ENCODE measurements at places on chromosomes 4 and X. TPM values are rescaled to one million over a fixed set of nuclear protein-coding genes. Genes with fewer than 3 reads are reported as not detected.
A peak's percentile ranks its signal among the peaks of the same experiment; 100 is the strongest.

- peak; percentile 38 for DNase-seq
These were observed 18.2 kb upstream of the ABLIM2 start for GRCh38 chr4:8176547-8177399.

GRCh38 chr4:78032446-78032845 lies 24.7 kb upstream of the FRAS1 start:
- DNase-seq, result no peak

DNA sequence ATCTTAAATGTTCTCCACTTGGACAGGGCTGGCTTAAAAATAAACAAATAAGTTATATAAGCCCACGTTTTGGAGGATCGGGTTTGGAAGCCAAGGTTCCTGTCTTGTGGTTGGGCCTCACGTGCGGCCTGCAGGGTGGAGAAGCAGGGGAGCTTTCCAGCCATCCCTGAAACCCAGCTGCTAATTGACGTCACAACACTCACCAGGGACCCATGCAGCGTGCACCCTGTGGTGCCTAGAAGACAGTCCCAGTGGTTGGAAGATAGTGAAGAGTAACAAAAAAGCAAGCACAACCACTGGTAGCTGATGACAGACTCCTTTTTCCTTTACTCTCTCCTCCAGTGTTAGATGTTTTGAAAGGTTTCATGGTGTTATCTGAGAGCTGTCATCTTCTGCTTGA lies 142.0 kb upstream of the RBPJ start:
- DNase-seq, result no peak

DNA sequence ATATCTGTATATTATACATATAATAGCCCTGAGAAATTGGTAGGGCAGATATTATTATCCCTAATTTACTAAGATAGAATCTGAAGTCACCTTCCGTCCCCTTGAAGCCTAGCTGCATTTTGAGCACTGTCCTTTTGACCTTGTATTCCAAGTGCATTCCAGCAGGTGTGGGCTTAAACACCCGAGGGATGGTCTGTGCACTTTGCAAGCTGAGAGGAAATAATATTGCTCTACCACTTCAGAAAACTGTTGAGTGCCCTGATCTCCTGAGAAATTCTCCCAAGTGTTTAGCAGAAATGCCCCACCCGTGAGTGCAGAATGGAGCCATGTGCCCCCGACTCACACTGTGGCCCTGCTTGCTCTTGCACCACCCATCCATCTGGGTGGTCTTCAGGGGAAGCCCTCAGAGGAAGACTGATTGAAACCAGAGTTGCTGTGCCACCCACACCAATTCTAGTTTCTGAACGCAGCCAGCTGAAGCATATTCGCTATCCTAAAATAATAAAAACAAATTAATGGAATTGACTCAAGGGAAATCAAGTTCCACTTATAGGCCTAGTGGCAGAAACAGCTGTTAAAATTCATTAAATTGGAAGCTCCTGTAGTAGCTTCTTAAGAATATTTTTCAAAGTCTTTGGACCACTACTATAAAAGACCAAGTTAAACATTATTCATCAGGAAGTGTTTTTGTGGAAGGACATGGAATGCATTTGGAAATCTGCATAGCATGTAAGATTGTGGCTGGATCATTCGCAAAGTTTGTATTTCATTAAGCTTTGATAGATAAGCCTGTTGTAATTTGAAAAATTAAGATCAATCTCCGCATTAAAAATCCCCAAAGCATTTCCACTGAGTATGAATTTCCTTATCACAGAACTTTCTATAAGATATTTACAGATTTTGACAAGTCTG lies 41.3 kb upstream of the PRKG2 start:
- DNase-seq, result no peak

The EMCN gene
- total RNA-seq, result not detected

GRCh38 chr4:90137555-90137954 lies 10.4 kb downstream of the CCSER1 start:
- DNase-seq, result peak; percentile 16

DNA sequence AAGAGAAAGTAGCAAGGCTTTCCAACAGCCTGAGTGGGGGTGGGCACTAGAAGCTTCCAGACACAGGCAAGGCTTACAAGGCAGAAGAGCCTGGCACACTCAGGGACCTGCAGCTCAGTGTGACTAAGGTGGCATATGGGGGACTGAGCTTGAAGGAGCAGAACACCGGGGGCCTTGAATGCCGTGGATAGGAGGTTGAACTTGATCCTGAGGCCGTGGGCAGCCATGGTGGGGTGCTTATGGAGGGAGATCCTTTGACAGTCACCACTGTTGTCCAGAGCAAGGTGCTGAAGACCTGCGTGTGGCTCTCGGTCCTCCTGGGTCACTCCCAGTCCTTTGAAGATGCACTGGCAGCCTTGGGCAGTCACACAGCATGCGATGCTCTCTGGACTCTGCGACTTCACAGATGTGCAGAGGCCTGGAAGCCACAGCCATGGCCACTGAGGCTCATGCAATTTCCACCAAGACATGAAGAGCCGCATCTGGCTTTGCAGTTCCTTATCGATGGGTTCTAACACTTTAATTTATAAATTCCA lies 18.3 kb downstream of the C4orf50 start:
- no peak for DNase-seq

DNA sequence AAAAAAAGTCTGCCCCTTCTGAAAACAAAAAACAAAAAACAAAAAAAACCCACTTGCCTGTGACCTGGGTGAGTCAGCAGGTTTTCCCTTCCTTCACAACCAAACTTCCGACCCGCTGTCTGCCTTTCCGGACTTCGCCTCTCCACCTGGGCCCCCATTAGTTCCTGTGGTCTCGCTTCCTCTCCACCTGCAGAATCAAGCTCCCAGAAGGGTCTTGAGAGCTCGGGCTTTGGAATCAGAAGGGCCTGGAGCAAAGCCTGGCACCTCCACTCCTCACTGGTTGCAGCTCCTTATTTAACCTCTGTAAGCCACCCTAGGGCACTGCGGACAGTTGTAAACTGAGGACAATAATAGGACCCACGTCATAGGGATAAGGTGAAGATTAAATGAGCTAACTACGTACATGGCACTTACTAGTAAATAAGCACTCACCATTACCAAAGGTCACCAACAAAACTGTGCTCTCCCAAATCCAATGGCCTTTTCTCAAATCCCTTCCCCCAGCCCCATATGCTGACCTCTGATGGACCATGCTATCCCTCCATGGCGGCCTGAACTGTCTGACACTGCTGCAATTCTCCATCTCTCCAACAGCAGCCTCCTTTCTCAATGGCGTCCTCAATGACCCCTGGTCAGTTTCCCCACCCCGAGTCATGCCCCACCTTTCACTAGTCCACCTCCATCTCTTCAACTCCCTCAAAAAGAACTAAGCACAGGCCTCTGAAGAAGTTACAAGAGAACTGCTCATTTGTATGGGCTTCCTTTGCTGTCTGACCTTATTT lies 64.2 kb downstream of the IRF2 start:
- DNase-seq, result no peak

DNA sequence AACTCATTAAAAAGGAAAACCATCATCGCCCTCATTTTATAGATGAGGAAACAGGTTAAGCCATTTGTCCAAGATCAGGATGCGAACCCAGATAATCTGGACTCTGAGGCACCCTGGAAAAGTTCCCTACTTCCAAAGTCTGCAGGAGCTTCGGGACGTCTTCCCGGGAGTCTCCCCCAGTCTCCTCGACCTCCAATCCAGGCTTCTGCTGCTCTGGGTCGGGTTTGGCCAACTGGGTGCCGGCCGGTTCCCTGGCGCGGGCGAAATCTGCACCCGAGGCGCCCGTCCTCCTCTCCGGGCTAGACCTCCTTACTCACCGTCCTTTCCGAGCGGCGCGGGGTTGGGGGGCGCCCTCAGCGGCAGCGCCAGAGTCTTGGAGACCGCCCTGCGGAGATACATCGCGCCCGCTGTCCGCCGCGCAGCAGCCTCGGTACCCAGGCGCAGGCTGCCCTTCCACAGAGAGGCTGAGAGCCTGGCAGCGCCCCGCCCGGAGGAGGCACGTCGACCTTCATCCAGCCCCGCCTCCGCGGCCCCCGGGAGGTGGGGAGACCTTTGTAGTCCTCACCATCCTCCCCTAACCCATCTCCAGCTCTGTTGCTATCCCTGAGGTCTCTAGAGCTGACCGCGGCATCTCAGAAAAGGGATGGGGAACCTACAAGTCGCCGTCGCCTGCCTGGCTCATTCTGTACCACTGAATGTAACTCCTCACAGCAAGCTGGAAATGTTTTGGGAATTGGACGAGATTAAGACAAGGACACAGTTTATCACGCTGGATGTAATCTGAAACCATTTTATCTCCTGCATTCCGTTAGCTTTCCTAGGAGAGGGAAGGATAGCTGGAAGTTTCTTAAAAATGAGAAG lies at the start of gene MGARP:
TSS of gene MGARP (minus strand) at position 466 of the 861 bp plus-strand sequence. CDS start at position 399, 67 bp downstream.
- peak; percentile 28 for DNase-seq

The MAGEC1 gene
- not detected for total RNA-seq
